MG63 (cell line): ENCODE measurements at places on chromosomes 7 and 10.

- DNase-seq: peak; percentile 51
Observed at GRCh38 chr10:77943121-77943901, 16.8 kb upstream of the DLG5 start.

DNA sequence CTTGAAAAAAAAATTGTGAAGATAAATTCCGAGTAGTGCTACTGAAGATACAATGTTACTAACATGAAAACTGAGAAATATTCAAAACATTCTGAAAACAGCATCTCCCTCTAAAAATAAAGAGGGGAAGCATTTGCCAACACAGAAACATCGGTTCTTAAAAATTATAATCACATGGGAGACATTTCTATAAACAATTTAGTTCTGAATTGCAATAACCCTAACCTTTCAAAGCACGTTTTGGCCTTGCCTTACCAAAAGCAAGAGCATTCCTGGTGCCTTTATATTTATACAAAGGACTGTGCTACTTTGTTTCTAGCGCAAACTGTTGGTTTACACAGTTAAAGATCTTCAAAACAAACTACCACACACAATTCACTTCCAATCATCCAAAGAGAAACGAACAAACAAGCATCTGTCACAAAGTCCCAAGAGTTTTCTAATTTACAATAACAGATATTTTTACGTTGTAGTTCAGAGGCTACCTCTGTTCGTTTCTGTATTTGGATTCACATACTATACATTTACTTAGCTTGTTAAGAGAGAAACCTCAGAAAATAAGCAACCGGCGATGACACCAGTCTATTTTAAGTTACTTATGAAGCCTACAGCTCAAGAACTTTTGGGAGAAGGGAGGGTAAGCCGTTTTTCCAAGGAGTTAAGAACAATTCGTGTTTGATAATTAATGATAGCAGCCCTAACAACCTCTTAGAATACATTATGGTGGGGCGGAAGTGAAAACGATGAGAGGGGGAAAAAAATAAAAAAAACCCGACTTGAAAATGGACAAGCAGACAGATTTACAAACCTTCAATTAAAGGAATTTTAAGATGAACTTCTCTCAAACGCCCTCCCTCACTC is 1.3 kb downstream of the ABI1 start:
- DNase-seq: no peak

DNA sequence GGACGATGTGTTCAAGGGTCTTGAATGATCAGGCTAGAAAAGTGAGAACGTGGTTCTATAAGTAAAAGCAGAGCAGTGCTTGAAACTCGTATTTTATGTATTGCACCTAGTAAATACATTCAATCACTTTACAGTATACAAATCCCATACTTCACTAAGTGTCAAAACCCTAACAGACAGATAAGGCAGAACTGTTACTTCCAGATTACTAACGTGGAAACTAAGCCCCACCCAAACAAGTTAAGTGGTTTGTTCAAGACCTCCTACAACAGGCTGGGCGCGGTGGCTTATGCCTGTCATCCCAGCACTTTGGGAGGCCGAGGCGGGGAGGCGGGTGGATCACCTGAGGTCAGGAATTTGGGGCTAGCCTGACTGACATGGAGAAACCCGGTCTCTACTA is 9.2 kb upstream of the MYO1G start:
- DNase-seq: no peak

DNA sequence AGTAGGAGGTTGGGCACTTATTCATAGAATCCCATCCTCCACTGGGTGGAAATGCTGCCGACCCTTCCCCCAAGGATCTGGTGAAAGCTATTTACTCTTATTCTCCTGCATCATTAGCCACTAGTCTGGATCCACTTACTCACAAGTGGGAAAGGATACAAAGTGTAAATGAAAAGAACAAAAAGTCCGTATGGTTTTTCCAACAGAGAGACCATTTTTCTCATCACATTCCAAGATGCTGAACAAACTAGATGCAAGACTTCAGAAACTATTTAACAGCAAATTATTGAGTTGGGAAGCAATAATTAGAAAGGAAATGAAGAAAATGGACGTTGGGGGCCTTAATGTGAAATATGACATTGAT is 242.4 kb upstream of the GLI3 start:
- DNase-seq: no peak

DNA sequence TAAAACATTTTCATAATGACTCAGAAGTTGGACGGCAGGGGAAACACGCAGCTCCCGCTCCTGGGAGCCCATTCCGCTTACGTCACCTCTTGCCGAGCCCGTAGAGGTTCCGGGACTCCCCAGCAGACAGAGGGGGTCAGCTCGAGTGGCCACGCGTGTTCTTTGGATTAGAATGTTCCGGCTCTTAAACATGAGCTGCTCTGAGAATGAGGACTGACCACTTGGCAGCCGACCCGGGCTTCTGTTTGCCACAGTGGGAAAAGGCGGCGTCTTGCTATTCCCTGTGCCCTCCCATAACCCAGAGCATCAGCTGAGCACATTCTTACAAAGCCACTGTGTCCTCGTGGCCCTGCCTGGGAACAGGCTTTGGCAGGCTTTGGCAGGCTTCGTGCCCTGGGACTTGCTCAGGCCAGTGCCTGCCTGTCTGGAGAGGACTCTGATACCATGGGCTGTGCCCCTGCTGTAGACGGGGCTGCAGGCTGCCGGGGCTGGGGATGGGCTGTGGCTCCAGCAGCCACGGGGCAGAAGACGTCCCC is 40.1 kb downstream of the PFKP start:
- DNase-seq: peak; percentile 96

- DNase-seq: no peak
Observed at GRCh38 chr10:95485056-95485844, 75.9 kb downstream of the SORBS1 start.

- peak; percentile 48 for DNase-seq
Observed at GRCh38 chr10:68550747-68551411, 9.3 kb upstream of the TET1 start.

DNA sequence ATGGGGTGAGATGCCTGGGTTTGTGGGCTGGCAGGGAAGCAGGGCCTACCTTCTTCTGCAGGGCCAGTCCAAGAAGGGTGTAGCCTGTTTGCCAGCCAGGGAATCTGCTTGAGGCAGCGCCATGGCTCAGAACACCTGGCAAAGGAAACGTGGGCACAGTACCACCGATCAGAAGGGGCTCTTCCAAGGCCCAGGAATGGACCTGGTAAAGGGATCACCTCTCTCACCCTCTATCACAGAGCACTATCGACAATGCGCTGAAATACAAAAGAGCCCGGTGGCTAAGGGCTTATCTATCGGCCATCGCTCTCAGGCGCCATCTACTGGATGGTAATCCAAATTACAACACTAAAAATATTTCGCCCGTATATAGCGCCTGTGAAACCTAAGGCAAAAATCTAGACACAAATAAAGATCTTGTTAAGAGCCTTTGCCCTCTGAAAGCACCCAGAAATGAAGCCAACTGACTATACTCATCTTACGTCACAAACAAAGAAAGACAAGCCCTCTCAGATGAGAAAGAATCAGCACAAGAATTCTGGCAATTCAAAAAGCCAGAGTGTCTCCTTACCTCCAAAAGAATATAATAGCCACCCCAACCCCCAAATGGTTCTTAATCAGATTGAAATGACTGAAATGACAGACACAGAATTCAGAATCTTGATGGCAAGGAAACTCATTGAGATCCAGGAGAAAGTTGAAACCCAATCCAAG is 217.8 kb upstream of the HPS1 start:
- no peak for DNase-seq

DNA sequence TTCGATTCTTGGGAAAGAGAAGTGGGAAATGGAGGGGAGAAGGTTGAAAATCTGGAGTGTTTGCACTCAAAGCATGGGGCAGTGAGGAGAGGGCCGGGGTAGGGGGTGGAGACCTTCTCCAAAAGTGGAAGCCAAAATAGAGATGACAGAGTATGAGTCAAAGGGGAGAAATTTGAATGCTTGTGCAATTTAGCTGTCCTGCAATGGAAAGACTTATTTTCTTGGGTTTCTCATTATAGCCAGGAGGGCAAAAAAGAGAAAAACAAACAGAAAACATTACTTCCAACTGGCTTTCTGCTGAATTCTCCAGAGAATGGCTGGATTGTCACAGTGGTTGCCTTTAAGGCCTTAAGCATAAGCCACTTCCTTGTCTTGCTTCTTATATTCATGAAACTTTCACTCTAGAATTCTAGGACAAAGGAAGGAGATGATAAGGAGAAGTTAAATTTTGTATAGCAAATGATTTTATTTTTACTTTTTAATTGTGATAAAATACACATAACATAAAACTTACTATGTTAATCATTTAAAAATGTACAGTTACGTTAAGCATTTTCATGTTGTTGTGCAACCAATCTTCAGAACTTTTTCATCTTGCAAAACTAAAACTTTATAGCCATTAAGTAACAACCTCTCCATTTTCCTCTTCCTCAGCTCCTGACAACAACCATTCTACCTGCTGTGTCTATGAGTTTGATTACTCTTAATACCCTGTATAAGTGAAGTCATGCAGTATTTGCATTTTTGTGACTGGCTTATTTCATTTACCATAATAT is 100.2 kb downstream of the GPR85 start:
- DNase-seq: peak; percentile 11

- no peak for DNase-seq
Observed at GRCh38 chr10:125707541-125708468, 11.7 kb upstream of the EDRF1 start.

GRCh38 chr7:136061433-136061832 is 84.3 kb upstream of the MTPN start:
- DNase-seq: no peak
